ENCODE measurements at places on chromosomes 7 and 10. TPM values are rescaled to one million over a fixed set of nuclear protein-coding genes. Genes with fewer than 3 reads are reported as not detected.

DNA sequence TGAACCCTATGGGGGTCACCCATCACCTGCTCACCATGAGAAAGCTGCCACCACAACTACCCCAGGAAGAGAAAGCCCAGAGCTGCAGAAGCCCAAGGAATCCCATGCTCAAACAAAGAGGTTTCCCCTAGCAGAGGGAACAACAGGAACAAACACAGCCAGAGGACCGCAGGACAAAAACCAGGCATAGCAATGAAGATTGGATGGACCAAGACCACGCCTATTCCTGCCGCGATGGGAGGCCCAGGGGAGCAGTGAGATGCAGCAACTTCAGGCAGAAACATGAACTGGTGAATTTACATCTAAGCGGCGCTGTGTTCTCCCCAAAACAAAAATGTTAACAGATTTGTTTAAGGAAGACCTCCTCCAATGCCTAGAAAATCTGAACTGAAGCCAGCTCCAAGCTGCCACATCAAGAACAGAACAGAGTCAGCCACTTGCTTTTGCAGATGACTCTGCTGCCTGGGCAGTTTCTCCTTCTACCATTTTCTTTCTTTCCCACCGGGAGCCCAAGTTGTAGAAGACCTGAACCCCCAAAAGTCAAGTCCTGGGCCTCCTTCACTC is 134.2 kb upstream of the NEBL start:
- H3K4me3 ChIP-seq = no peak overlapping the region
- peak overlapping the region; percentile 89 for H3K27ac ChIP-seq
- no peaks in the 10 kb centered on the region for H3K27me3 ChIP-seq
- peaks cover 9% of the 10 kb centered on the region for H3K36me3 ChIP-seq
- peaks cover 36% of the 10 kb centered on the region for H3K4me1 ChIP-seq

PTF1A gene
- total RNA-seq = not detected

OR6B1 gene
- total RNA-seq = not detected

DNA sequence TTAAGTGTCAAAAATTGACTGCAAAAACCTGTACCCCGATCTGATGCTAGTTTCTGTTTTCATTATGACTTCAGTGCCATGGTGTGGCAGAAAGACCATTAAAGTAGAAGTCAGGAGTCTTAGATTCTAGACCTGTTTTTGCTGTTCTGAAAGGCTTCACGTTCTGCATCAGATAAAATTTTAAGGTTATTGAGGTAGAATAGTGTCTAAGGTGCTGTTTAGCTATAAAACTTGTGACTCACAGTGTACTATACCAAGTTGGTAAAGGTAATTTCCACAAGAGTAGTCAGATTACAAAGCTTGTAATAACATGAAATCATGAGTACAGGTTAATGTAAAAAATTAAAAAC is 38.6 kb downstream of the ZNRF2 start:
- H3K4me3 ChIP-seq = peak overlapping the region; percentile 64
- no peaks in the 10 kb centered on the region for H3K27me3 ChIP-seq
- DNase-seq = no peak
- peak overlapping the region; percentile 64 for H3K27ac ChIP-seq
- H3K4me1 ChIP-seq = peaks cover 49% of the 10 kb centered on the region
- peaks cover 9% of the 10 kb centered on the region for H3K36me3 ChIP-seq

SLC13A4 gene
- not detected for total RNA-seq

DNA sequence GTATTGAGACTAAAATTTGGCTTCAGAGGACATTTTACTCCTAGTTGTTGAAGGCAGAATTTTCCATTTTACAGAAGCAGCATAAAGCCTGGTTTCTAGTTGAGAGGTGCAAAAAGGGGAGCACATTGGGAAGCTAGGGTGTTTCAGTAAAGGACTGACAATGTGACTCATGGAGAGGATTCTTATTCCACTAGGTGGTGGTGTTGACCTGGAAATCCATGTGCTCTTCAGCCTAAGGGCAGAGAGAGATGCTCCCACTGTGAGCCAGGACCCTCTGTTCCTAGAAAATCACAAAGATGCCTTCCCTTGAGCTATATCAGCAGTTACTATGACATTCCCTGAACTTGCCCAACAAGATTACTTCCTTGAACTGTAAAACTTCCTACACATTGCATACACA is 687.8 kb downstream of the IPMK start:
- no peaks in the 10 kb centered on the region for H3K36me3 ChIP-seq
- no peaks in the 10 kb centered on the region for H3K27me3 ChIP-seq
- peak; percentile 51 for DNase-seq

DNA sequence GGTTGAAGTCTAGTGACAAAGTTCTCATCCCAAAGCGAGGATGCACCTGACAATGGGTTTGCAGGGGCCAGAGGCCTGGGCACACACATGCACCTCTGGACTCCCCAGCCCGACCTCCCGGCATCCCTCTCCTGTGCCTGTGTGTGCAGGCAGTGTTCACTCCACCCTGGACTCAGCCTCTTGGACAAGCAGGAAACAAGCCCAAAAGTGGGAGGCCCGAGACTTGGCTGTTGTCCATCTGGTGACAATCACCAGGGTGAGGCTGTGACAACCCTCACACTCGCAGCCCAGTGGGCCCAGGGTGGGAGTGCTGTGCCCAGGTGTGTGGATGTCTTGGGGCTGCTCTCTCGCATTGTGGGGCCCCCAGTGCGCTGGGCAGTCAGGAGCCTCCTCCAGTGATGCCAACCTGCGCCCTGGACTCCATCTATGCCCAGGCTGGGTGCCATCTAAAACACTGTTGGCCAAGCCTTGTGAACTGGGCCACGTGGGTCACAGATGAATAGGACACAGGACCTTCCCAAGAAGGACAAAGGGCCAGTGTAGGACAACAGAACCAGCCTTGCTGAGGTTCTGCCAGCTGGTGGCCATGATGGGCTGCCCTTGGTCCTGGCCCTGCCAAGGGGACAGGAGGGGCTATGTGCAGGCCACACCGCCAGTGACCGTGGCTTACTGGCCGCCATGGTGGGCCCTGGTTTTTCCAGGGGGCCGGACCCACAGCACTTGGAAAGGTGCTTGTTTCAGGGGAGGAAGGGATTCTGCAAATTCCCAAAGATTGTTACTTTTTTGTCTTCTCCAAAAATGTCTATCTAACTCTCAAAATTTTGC is 144.3 kb downstream of the TCERG1L start:
- no peak for DNase-seq
- H3K27me3 ChIP-seq = no peaks in the 10 kb centered on the region
- H3K4me1 ChIP-seq = no peaks in the 10 kb centered on the region
- no peaks in the 10 kb centered on the region for H3K36me3 ChIP-seq
- no peak overlapping the region for H3K27ac ChIP-seq
- no peak overlapping the region for H3K4me3 ChIP-seq

CPED1 gene
- total RNA-seq = 0.76 TPM

GDF2 gene
- not detected for total RNA-seq

GRCh38 chr7:71769326-71769725 is 637.4 kb downstream of the GALNT17 start:
- H3K4me3 ChIP-seq = no peak overlapping the region
- no peaks in the 10 kb centered on the region for H3K27me3 ChIP-seq
- no peak for DNase-seq
- no peak overlapping the region for H3K27ac ChIP-seq
- H3K36me3 ChIP-seq = no peaks in the 10 kb centered on the region

DNA sequence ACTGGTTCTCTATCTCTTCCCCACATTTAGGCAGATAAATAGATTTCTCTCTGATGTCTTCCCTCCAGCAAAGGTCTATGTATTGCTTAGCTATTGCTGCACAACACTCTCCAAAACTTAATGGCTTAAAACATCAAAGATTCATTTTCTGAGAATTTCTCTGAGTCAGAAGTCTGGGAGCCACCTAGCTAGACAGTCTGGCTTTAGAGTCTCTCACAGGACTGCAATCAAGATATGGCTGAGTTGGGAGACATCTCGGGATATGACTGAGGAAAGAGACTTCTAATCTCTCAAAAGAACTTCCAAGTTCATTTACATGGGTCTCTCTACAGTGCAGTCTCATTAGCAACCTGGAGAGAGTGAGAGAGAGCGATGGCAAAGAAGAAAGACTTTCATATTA is 553.6 kb upstream of the GHITM start:
- H3K4me3 ChIP-seq = no peak overlapping the region
- no peak overlapping the region for H3K27ac ChIP-seq
- no peak for DNase-seq
- H3K4me1 ChIP-seq = no peaks in the 10 kb centered on the region
- H3K36me3 ChIP-seq = no peaks in the 10 kb centered on the region

GRCh38 chr7:1358376-1359050 is 100.8 kb downstream of the MICALL2 start:
- no peak overlapping the region for H3K4me3 ChIP-seq
- no peak for DNase-seq
- H3K36me3 ChIP-seq = peaks cover 10% of the 10 kb centered on the region
- H3K27ac ChIP-seq = no peak overlapping the region
- peaks cover 80% of the 10 kb centered on the region for H3K27me3 ChIP-seq

- peaks cover 46% of the 10 kb centered on the region for H3K36me3 ChIP-seq
- H3K4me1 ChIP-seq = peaks cover 8% of the 10 kb centered on the region
- no peaks in the 10 kb centered on the region for H3K27me3 ChIP-seq
- H3K27ac ChIP-seq = no peak overlapping the region
- no peak overlapping the region for H3K4me3 ChIP-seq
These were observed 56.4 kb downstream of the KLRG2 start for GRCh38 chr7:139427029-139427420.

SSC4D gene
- total RNA-seq = not detected

ACHE gene
- 11.3 TPM for total RNA-seq

SEC31B gene
- total RNA-seq = 6.7 TPM

DNA sequence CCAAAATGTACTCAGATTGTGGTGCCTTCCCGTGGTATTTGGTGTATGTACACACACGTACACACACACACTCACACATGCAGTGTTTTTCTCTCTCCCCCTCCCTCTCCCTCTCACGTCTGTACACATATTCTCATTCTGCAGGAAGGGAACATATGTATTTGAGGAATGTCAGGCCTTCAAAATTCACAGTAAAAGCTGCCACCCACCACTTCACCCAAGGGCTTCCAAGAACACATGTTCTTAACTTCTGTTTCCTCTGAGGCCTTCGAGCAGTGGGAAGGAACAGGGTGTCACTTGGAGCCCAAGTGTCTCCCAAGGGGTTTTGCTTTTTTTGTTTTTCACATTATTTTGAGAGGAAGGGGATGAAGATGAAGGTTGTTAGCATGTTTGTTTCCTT is 198.9 kb downstream of the TCF7L2 start:
- H3K27me3 ChIP-seq = no peaks in the 10 kb centered on the region
- H3K4me1 ChIP-seq = no peaks in the 10 kb centered on the region
- no peak for DNase-seq
- peaks cover 28% of the 10 kb centered on the region for H3K36me3 ChIP-seq
- no peak overlapping the region for H3K4me3 ChIP-seq

GRCh38 chr7:142739923-142740492 is 9.3 kb upstream of the PRSS1 start:
- H3K36me3 ChIP-seq = no peaks in the 10 kb centered on the region
- H3K4me3 ChIP-seq = no peak overlapping the region
- no peak overlapping the region for H3K27ac ChIP-seq
- no peak for DNase-seq
- peaks cover 44% of the 10 kb centered on the region for H3K27me3 ChIP-seq

SPDYE5 gene
- total RNA-seq = not detected

GRCh38 chr10:122149561-122150505 is 121.3 kb upstream of the BTBD16 start:
- no peaks in the 10 kb centered on the region for H3K4me1 ChIP-seq
- H3K27me3 ChIP-seq = no peaks in the 10 kb centered on the region
- no peak for DNase-seq
- no peak overlapping the region for H3K4me3 ChIP-seq

- DNase-seq = no peak
- no peaks in the 10 kb centered on the region for H3K4me1 ChIP-seq
- no peak overlapping the region for H3K27ac ChIP-seq
- H3K27me3 ChIP-seq = no peaks in the 10 kb centered on the region
These were observed 51.9 kb upstream of the PRKAR1B start for GRCh38 chr7:778968-779451.

DNA sequence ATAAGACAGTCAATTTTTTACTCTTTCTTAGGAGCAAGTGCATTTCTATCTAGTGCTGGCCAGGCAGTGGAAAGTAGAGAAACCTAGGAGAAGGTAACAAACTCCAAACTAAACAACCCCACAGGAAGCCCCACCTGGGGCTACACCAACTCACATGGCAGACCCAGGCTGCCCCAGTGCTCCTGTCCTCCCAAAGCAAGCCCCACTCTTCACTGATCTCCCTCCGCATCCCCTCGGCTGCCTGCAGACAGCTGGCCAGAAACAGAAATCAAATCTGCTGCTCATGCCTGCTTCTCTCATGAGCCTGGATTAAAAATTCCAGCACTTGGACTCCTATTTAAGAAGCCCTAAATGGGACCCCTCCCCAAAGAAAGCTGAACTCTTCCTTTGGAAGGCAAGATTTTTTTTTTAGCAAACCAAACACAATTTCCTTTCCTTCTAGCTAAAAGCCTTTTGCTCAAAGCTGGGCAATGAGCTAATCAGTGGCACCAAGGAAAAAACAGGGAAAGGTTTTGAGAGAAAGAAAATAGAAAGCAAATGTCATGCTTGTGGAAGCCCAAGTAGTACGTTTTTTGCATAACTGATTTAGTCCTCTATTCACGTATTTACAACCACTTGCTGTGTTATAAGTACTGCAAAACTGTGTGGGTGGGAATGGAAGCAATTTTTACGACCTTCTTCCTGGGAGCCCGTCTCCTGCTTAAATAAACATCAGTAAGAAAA is 10.8 kb downstream of the PDE1C start:
- H3K4me3 ChIP-seq = peak overlapping the region; percentile 22
- H3K27me3 ChIP-seq = no peaks in the 10 kb centered on the region
- peak overlapping the region; percentile 2 for H3K27ac ChIP-seq

DNA sequence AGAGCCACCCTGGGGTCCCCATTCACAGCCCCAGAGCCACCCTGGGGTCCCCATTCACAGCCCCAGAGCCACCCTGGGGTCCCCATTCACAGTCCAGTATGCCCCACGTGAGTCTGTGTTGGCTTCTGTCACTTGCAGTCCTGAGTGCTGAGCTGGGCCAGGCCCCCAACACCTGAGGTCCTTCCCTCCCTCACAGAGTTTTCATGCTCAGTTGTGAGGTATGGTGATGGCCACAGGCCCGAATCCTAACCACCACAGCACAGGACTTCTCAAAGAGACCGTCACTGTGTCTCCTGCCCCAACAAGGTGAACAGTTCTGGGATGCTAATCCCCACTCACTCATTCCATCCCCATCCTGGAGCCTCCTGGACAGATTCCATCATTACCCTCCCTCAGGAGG is 239.2 kb downstream of the PTPRN2 start:
- H3K27ac ChIP-seq = no peak overlapping the region
- H3K4me3 ChIP-seq = no peak overlapping the region
- no peaks in the 10 kb centered on the region for H3K36me3 ChIP-seq

GRCh38 chr10:68171539-68172080 is 60.3 kb downstream of the ATOH7 start:
- no peak for DNase-seq
- no peak overlapping the region for H3K27ac ChIP-seq
- H3K36me3 ChIP-seq = no peaks in the 10 kb centered on the region
- no peak overlapping the region for H3K4me3 ChIP-seq
- no peaks in the 10 kb centered on the region for H3K4me1 ChIP-seq

Data from Calu3 (cell line).